ENCODE measurements at places on chromosomes 5 and 9. TPM values are rescaled to one million over a fixed set of nuclear protein-coding genes. Genes with fewer than 3 reads are reported as not detected.

GRCh38 chr5:33657804-33658440, 217.2 kb downstream of the TARS1 start:
- DNase-seq = no peak
- H3K4me1 ChIP-seq = no peaks in the 10 kb centered on the region
- H3K27ac ChIP-seq = no peak overlapping the region
- no peaks in the 10 kb centered on the region for H3K27me3 ChIP-seq

PGM5 gene
- total RNA-seq = not detected

DNA sequence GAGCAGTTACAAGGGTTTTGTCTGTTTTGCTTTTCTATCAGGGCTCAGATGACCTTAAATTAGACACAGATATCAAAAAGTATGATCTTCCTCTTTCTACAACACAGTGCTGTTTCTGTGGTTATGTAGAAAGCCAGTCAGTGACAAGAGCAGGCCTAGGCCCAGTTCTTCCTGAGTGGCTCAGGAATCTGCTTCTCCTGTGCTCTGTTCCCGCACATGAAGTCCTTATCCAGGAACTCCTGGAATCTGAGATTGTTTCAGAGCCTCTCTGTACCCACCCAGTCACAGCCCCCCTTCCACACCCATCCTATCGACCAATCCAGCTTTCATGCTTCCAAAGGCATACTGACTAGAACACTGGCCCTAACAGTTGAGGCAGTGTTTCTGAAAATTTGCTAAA, 40.4 kb upstream of the SMU1 start:
- H3K4me3 ChIP-seq = no peak overlapping the region
- no peaks in the 10 kb centered on the region for H3K27me3 ChIP-seq
- peak; percentile 53 for DNase-seq
- peaks cover 33% of the 10 kb centered on the region for H3K4me1 ChIP-seq
- peaks cover 8% of the 10 kb centered on the region for H3K36me3 ChIP-seq

PCDHAC2 gene
- total RNA-seq = not detected

GRCh38 chr5:89267788-89268187, 384.8 kb upstream of the MEF2C start:
- H3K36me3 ChIP-seq = no peaks in the 10 kb centered on the region
- peaks cover 69% of the 10 kb centered on the region for H3K4me1 ChIP-seq
- no peaks in the 10 kb centered on the region for H3K27me3 ChIP-seq
- H3K27ac ChIP-seq = peak overlapping the region; percentile 85
- peak; percentile 59 for DNase-seq

DNA sequence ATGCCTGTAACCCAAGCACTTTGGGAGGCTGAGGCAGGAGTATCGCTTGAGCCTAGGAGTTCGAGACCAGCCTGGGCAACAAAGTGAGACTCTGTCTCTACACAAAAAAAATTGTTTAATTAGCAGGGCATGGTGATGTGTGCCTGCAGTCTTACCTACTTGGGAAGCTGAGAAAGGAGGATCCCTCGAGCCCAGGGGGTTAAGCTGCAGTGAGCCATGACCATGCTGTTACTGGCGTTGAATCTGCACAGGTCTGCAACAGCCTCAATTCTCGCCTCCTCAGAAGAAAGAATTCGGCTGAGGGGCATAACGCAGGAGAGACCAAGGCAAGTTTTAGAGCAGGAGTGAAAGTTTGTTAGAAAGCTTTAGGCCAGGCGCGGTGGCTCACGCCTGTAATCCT, 18.0 kb downstream of the CCT5 start:
- no peak overlapping the region for H3K27ac ChIP-seq
- no peaks in the 10 kb centered on the region for H3K4me1 ChIP-seq
- peaks cover 5% of the 10 kb centered on the region for H3K27me3 ChIP-seq
- peaks cover 16% of the 10 kb centered on the region for H3K36me3 ChIP-seq
- H3K4me3 ChIP-seq = no peak overlapping the region
- DNase-seq = no peak

GRCh38 chr9:23850242-23850689, 24.2 kb upstream of the ELAVL2 start:
- no peaks in the 10 kb centered on the region for H3K4me1 ChIP-seq
- no peak overlapping the region for H3K4me3 ChIP-seq
- no peaks in the 10 kb centered on the region for H3K36me3 ChIP-seq
- H3K27ac ChIP-seq = no peak overlapping the region
- no peaks in the 10 kb centered on the region for H3K27me3 ChIP-seq

DNA sequence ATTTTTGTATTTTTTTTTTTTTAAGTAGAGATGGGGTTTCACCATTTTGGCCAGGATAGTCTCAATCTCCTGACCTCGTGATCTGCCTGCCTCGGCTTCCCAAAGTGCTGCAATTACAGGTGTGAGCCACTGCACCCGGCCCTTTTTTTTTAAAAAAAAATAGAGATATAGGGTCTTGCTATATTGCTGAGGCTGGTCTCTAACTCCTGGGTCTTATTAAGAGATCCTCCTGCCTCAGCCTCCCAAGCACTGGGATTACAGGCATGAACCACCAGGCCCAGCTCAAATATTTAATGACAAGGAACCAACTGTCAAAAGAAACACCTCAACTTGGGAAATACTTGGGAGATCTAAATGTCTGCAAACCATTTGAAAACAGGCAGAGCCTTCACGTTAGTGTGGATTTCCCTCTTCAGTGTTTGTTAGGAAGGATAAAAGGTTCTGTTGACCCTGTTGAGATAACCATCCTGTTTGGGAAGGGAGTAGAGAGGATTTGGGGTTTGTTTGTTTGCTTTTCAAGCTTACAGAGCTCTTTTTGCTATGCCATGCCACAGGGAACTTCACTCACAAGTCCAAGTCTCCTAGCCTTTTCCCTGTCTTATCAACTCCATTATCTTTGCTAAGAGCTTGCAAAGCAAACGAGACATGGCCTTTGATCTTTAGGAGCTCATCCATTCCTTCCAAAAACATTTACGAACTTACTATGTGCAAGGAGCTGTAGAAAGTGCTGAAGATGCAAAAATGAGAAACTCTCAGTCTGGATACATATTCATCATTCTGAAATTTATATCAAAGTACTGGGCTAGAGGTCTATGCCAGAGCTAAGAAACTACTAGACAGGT, 7.5 kb downstream of the FAXDC2 start:
- H3K27me3 ChIP-seq = no peaks in the 10 kb centered on the region
- no peak for DNase-seq
- H3K4me1 ChIP-seq = no peaks in the 10 kb centered on the region
- H3K4me3 ChIP-seq = no peak overlapping the region

Measured in B cell (primary cell).